ENCODE measurements at places on chromosomes 2 and 18. TPM values are rescaled to one million over a fixed set of nuclear protein-coding genes. Genes with fewer than 3 reads are reported as not detected.

Gene CFAP221
- total RNA-seq = not detected

Gene CHN1
- total RNA-seq = 16.5 TPM

Gene KCNIP3
- total RNA-seq = not detected

Gene NEU2
- not detected for total RNA-seq

Gene KCNF1
- not detected for total RNA-seq

Gene DNAJC5G
- total RNA-seq = not detected

Gene TBC1D8
- total RNA-seq = 0.39 TPM

Gene FBXO15
- total RNA-seq = 0.63 TPM

Gene SGPP2
- 5.1 TPM for total RNA-seq

Gene DPP10
- not detected for total RNA-seq

Gene GULP1
- not detected for total RNA-seq

Gene NPHP1
- 0.16 TPM for total RNA-seq

Gene UGT1A6
- total RNA-seq = not detected

Gene SCYGR4
- total RNA-seq = not detected

Gene SPP2
- not detected for total RNA-seq

Gene HOXD12
- not detected for total RNA-seq

Gene VRK2
- 15.3 TPM for total RNA-seq

Gene LRP2
- total RNA-seq = not detected

Gene FBLN7
- 21.7 TPM for total RNA-seq

Gene RNF152
- 2.1 TPM for total RNA-seq

Gene SRSF7
- 772 TPM for total RNA-seq

Gene GNAL
- total RNA-seq = 0.37 TPM

Gene SIX3
- total RNA-seq = not detected

Gene AGXT
- not detected for total RNA-seq

Gene SLC11A1
- 23.9 TPM for total RNA-seq

Gene RAB6C
- not detected for total RNA-seq

Gene SERPINB4
- not detected for total RNA-seq

Gene RRM2
- total RNA-seq = 1.7 TPM

Gene UGT1A8
- not detected for total RNA-seq

Gene GBX2
- total RNA-seq = not detected

Gene RESP18
- total RNA-seq = not detected

Gene TSN
- 37.0 TPM for total RNA-seq

Gene CNDP1
- 0.23 TPM for total RNA-seq

Gene FZD7
- 0.30 TPM for total RNA-seq

Gene POTEC
- not detected for total RNA-seq

Gene STK39
- 24.1 TPM for total RNA-seq

Gene CDKL4
- total RNA-seq = not detected

Gene GLI2
- total RNA-seq = not detected

Gene FAM161A
- 2.1 TPM for total RNA-seq

Gene APCDD1
- total RNA-seq = not detected

Gene VIL1
- 0.32 TPM for total RNA-seq

Gene HNMT
- 0.47 TPM for total RNA-seq

Gene LAMA3
- not detected for total RNA-seq

Gene GATA6
- not detected for total RNA-seq

Gene GPR35
- total RNA-seq = 14.4 TPM

Gene GALR1
- total RNA-seq = not detected

Gene FLACC1
- 4.5 TPM for total RNA-seq
